Activated naive CD4-positive, alpha-beta T cell treated with anti-CD3 and anti-CD28 coated beads, Interleukin-2, amount 50 U/mL, for 16 hours (primary cell): ENCODE measurements at places on chromosomes 7 and 10.

DNA sequence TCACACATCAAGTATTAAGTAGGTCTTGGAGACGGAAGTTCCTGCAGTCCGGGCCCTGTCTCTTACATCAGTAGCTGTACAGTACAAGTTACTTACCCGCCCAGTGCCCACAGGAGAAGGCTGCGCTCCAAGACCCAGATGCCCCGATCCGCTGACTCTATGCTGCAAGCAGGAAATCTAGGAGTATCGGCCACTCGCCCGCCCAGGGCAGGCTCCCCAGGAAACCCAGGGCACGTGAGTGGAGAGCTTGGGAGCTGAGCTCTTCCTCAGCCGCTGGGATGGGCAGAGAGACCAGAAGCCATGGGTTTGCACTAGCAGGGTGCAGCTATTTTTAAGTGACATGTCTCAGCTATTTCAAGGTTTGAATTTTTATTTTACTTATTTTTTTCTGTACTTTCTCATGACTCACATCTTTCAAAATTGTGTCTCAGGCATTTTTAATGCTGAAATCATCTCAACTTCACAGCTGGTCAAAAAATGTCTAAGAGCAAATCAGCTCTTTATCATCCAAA is 1.9 kb upstream of the GPER1 start:
- no peak for DNase-seq

DNA sequence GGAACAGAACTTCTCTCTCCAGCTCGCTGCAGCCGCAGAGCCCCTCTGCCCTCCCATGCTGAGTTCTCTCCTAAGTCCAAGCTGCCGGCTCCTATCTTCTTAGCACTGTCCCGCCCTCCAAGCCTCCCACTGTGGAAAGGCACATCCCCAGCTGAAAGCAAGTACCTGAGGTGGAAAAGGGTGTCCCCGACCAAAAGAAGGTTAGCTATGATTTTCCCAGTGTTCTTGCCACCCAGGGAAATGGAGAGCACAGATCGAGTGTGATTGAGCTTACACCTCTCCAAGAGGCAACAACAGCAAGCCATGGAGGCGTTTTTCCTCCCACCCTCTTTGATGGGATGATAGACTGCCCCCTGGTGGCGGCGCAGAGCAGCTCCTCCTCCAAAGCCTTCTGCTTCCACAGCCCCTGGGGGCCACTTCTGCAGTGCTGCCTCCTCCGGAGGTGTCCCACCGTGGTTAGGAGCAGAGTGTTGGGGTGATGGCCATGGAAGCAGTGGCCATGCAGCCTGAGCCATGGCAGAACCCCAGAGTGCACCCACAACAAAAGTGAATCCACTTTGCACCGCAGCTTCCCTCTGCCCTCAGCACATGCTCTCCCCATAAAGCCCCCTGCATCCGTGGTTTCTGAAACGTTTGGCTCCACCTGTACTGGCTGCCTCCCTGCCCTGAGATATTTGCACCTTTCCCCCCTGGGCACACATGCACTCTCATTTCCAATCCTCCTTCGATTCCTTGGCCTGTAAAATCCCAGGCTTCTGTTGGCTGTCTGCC is 143.1 kb upstream of the STK17A start:
- DNase-seq: peak; percentile 55

GRCh38 chr10:129785536-129785981 is 178.5 kb downstream of the EBF3 start:
- no peak for DNase-seq

GRCh38 chr10:92834986-92835385 is 13.3 kb upstream of the EXOC6 start:
- DNase-seq: no peak

DNA sequence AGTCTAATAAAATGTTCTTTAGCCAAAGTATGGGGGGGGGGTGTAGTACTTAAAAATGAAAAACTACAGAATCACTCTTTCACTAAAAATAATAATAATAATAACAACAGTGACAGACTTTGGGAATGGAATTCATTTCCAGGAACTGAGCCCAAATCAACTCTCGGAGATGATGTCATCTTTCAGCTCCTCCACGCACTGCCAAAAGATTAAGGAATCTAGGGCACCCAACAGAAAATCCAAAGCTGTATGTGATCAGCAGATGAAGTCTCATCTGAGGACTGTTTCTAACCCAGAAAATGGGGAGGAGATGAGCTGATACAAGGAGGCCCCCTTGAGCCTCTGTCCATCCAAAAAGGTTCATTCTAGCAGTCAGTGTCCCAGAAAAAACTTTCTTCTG is 54.5 kb downstream of the GRB10 start:
- DNase-seq: no peak

DNA sequence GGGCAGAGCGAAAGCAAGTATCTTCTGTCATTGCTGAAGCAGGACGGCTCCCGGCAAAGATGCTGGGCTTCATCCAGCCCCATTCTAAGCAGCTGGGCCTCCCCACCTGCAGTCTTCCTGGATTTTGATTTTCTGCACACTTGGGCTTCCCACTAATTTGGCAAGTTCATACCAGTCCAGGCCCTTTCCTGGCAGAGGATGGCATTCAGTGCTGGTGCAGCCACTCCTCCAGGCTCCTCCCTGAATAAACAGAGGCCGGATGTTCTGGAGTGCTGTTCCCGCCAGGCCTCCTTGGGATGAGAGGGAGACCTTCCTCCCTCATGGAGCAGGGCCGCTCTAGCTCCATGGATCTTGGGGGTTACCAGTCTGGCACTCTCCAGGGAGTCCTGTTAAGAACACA is 3.4 kb downstream of the BAG3 start:
- DNase-seq: no peak
